CD4-positive, alpha-beta T cell treated with Interleukin-4 for 4 hours (primary cell): ENCODE measurements at places on chromosomes 5 and 9.

GRCh38 chr5:149370878-149371277 is 8.2 kb downstream of the IL17B start:
- DNase-seq = no peak

DNA sequence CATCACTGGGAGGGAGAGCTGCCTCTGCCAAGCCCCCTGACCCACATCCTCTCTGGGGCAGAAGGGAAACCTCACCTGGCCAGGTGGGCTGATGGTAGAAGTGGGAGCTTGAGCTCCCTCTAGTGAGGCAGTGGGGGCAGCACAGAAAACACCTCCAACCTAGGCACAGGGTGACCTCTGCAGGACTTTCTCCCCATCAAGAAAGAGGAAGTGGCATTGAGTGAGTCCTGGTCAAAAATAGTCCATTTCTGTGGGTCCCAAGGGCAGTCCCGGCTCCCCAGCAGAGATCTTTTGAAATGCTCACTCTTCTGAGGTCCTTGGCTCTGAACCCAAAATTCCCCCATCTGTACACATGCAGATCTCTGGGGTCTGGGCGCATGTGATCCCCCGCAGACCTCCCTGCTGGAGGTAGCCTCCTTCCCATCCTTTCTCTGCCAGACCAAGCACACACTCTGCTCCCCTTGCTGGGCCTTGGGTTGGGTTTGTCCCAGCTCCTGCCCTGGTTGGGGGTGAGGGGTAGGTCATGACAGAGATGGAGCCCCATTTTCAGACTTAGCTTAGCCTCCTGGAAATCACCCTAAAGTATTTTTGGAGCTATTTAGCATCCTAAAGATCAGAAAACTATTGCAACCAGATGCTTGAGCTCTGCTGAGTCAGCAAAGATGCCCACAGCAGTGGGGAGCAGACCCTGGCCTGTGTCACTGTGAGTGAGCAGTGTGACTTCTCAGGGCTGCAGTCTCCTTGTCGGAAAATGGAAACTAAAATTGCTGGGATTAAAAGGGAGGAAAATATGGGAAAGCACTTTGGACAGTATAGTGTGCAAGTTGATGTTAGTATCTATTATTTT is 41.6 kb upstream of the LCP2 start:
- peak; percentile 78 for DNase-seq

DNA sequence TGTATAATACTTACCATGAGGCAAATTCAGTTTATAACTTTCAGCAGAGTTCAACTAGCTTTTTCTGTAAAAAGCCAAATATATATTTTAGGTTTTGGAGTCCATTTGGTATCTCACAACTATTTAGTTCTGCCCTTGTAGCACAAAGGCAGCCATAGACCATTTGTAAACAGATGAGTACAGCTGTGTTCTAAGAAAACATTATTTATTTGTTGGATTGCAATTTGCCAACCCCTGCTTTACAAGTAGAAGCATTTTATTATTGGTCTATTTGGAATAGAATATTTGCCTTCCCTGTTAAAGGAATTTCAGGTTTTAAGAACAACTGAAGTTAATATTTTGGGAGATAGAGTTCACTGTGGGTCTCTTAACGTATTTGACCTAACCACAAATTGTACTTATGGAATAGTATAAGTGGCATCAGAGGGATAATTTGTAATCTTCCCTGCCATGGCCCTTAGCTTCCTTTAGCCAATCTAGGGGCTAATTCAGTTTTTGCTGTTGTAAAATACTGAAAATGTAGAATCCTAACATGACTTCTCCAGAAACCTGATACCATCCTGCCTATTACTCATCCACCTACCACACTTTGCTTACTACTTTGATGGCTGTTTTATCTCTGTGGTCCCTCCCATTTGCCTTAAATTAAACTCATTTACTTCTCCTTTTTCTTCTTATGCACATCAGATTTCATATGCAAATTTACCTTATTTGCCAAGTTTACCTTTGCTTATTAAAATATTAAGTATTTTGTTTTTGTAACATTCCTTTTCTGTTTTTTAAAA is 109.2 kb downstream of the DMXL1 start:
- DNase-seq = no peak

DNA sequence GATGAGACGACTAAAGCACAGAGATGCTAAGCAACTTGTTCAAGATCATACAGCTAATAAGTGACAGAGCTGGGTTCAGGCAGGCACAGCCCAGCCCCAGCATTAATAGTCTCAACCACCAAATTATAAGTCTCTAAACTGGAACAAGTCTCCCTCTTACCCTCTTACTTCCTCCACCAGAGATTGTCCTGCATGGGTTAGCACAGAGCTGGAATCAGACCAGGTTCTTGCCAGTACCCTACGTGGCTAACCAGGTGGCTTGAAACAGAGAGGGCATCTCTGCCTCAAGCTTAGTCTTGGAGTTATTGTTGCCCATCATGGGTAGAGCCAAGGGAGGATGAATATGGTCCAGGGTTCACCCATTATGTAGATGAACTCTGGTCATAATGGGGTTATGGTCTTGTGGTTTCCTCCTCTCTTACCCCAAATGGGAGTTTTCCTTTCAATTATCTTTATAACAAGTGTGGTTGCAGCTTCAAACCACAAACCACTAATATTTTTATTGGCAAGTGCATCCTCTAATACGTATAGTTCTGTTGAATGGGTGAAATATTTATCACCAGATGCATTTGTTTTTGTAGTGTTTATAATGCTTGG is 8.3 kb upstream of the XPA start:
- peak; percentile 29 for DNase-seq

DNA sequence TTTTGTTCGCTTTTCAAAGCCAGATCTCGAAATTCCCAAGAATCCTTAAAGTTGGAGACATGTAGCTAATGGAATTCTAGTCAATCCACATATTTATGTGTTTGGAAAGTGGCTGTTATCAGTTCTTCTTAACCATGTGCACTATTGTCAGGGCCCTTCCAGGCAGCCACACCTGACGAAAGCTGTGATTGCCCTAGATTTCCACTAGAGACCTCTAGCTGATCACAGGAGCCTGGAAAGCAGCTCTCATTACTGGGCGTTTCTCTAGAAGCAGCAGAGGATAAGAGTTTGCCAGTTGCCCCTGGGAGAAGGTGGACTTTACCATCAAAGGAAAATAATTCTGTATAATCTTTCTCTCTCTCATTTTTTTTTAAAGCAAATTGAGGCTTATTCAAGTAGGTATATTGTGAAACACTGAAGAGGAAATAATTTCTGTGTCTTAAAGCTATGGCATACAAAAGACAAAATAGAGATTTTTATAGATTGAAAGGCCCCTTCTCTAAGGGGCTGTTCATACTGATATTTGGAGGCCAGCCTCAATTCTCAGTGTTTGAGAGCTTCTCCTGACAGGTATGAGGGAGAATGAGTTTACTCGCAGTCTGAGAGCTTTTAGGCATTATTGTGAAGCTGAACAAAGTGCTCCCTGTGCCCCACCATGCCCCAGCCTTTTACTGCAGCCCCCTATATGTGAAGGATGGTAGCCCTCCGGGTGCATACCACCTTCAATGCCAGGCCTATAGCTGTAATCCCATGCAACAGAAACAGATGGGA is 405.4 kb upstream of the ACTBL2 start:
- DNase-seq = no peak

DNA sequence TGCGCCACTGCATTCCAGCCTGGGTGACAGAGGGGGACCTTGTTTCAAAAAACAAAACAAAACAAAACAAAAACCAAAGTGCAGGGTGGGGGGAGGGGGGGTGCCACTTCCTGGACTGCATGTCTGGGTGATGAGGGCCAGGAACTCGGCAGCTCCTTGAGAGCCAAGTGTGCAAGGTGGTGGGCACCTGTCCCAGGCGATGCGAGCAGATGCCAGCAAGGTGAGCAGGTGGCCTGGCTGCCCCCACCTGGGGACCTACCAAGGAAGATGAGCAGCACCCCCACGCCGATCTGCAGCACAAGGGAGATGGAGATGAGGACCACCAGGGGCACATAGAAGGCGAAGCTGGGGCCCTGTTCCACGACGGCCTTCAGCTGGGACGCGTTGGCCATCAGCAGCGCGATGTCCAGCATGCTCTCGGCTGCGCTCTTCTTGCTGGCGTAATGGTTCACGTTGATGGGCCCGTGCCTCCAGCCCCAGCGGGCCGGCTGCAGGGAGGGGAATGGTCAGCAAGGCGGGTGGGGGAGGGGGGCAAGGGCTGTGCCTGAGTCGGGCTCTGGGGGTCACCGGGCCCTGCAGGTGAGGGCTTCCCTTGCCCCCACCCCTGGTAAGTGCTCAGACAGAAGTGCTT is 7.8 kb downstream of the NINJ1 start:
- no peak for DNase-seq

- DNase-seq = no peak
These were observed 500.0 kb upstream of the KLF4 start for GRCh38 chr9:107989544-107989943.

GRCh38 chr9:36316049-36316448 is 57.8 kb upstream of the GNE start:
- no peak for DNase-seq

DNA sequence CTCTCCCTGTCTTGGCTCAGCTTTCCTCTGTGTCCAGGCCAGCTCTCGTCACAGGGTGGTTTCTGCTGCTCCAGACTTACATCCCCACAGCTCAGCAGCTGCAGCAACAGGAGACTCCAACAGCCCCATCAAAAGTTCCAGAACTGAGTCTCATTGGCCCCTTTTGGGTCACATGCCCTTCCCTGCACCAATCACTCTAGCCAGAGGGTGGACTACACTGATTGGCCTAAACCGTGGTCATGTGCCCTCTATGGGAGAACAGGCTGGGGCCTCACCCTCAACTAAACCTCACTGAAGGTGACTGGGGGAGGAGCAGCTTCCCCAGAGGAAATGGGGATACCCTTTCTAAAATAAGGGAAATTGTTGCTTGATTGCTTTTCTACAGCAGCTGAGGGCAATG is 44.4 kb upstream of the CPLX2 start:
- DNase-seq = no peak

DNA sequence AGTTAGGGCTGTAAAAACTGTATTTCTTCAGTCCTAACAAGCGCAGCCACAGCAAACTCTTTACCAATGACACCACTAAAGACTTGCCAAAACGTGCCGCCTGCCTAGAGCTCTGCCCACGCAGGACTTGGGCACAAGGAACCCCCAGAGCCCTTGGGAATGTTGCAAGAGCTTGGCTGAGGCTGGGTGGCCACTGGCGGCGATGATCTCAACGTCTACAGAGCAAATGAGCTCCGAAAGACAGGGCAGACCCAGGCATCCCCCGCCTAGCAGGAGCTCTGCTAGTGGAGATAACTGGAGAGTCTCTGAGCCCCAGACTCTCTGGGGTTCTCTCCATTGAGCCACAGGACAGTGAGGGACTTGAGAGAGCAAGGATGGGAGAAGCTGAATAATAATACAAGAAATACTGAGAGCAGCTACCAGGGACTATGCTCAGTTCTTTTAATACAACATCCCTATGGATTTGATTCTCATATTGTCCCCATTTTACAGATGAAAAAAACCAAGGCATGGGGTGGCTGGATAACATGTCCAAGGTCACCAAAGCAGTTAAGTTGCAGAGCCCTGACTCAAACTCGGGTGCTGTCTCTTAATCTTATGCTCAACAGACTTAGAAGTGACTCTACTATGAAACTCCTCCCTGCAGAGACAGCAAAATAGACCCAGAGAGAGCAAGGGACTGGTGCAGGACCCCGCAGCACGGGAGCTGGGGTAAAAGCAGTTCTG is 32.5 kb downstream of the SHB start:
- DNase-seq = no peak

- DNase-seq = no peak
These were observed 9.4 kb downstream of the RXRA start for GRCh38 chr9:134335486-134336220.

DNA sequence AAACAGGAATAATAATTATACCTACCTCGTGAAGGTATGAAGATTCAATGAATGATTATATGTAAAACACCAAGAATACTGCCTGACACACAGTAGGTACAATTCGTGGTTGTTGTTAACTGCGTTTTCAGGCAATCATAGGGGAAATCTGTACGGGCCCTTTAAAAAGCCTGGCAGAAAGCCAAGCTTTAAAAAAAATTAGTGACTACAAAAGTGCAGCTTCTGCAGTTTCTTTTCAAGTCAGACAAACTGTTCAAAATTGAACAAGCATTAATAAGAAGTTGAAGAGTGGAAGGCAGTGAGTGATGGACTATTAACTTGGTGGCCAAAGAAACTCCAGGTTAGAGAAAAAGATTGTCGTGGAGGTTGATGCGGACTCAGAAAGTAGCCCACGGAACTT is 85.9 kb upstream of the TRIO start:
- DNase-seq = no peak

- DNase-seq = no peak
These were observed 47.8 kb downstream of the LPAR1 start for GRCh38 chr9:110990481-110990880.

- peak; percentile 53 for DNase-seq
These were observed at the start of gene UAP1L1 for GRCh38 chr9:137077010-137077747. Gene UAP1L1, plus strand, starts transcription at chr9:137077517. Its CDS starts 16 bp downstream, at chr9:137077533.

GRCh38 chr5:95241161-95241560 is 43.7 kb downstream of the MCTP1 start:
- DNase-seq = no peak

DNA sequence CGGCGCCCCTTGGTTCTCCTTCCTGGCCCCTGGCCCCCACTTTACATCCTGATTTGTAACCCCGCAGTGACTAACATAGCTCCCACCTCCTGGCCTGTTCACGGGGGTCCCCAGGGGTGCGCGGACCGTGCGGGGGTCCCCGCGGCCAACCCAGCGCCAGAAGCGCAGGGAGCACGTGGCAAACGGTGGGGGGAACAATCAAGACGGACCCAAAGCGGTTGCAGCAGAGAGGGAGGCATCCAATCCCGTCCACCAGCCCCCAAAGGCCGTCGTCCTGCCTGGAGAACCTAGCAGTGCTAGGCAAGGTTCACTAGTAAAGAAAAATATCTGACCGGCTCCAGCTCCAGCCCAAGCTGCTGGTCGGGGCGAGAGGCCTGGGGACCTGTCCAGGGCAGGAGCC is 201.5 kb downstream of the AUH start:
- DNase-seq = no peak

GRCh38 chr5:60514152-60514551 is 185.8 kb downstream of the DEPDC1B start:
- no peak for DNase-seq
